ENCODE measurements at places on chromosomes 12 and 14.

DNA sequence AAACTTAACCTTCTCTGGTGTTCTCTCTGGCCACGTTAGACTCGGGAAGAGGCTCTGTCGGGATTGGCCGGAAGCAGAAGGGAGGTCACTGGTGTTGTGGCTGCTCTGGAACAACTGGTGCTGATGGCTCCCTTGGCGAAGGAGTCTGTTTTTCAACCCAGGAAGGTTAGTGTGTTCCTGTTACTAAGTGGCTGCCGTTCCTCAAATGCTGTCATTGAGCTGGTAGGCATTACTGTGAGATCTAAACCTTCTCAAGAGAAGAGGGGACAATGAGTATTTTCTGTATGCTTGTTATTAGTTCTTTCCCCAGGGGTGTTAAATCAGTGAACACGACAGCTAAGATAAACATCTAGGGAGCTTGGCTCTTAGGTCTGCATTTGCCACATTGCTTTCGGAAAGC is 18.3 kb downstream of the POP5 start:
- no peak for DNase-seq

DNA sequence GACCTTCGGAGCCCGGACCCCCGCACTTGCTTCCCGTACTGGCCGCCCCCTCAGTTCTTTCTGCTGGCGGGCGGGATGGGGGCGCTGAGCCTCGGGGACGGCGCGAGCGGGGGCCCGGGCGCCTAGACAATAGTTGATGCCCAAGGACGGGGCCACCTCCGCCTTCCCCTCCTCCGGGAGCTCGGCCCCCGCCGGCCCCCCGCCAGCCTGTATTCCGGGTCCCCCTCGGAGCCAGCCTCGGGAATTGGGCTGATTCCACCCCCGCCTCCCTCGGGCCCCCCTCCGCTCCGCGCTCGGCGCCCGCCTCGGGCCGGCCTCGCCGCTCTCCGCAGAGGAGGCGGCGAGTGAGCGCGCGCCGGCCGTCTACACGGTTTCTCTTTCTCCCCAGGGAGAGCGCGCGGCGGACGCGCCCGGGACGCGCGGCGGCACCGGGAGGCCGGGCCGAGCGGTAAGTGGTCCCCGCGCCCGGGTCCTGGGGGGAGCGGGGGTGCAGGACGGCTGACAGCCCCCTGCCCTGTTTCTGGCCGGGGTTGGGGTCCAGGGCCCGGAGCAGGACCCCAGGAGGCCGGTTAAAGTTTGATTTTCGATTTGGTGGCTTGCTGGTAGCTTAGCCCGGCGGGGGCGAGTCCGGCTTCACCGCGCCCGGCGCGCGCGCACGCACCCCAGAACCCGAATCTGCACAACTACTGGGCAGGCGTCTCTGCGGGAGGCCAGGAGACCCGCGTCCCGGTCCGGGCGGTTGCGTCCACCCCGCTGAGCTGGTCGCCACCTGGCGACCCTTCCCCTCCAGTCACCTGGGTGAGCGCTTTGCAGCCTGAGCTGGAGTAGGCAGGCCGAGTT is 413.7 kb downstream of the PCNX1 start:
- peak; percentile 55 for DNase-seq

DNA sequence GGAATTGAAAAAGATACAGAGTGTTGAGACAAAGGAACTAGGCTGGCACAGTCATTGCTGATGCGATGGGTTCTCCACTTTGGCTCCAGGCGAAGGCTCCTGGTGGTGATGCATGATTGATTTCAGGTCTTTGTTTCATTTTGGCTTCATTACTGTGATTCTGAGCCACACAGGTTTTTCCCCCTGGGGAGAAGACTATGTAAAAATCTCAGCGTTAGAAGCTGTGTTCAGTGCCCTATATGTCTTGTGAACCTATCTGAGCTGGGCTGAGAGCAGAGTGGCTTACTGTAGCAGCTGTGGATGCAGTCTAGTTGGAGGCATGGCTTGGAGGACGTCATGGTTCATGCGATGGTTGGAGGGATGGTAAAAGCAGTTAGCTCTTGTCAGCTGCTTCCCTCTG is 54.0 kb downstream of the GPATCH2L start:
- DNase-seq, result no peak

DNA sequence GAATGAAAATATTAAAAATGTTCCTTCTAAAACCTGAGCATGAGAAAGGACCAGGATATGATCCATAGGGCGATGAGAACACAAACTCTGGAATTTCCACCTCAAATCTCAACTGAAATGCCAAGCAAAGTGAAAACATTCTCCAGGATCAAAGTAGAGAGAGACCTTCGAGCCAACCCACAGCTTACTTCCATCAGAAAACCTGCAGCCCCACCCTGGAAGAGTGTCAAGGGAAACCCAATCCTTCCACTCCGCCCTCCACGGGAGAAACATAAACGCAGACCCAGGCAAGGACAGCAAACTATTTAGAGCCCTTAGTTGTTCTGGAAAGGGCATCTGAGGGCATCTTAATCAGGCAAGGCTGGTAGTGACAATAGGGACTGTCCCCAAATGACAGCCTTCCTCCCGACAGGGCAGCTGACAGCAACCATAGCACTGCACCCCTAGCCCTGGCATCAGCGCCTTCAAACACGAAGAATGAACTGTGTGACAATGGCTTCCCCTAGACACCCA is 21.8 kb downstream of the SLC15A4 start:
- DNase-seq, result no peak

- no peak for DNase-seq
Measured at GRCh38 chr12:102172436-102172835, 25.2 kb downstream of the PMCH start.

DNA sequence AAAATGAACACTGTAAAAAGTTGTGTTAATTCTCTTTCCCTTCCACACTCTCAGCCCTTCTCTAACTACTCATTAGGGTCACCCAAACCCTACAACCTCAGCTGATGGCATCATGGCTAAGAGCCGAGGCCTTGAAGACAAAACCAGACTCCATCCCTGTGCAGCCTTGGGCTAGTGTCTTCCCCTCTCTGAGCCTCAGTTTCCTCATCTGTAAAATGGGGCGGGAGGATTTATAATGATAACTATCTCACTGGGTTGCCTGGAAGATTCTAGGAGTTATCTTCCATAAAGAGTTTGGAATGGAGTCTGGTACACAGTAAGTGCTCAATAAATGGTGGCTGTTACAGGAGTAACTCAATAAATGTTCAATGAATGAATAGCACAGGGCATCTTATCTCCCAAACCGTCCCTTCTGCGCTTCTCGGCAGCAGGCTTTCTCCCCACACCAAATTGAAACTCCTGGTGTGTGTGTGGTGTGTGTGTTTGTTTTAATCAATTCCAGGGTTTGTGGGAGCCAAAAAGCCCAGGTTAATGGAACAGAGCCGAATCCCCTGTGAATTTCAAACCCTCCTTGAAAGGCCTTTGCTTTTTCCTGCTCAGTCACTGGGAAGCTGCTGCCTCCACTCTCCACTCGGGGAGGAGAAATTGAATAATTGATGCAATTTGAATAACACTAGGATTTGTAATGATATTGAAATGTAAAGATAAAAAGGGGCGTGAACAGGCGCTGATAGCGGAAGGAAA is 61.2 kb upstream of the FAM222A start:
- no peak for DNase-seq

DNA sequence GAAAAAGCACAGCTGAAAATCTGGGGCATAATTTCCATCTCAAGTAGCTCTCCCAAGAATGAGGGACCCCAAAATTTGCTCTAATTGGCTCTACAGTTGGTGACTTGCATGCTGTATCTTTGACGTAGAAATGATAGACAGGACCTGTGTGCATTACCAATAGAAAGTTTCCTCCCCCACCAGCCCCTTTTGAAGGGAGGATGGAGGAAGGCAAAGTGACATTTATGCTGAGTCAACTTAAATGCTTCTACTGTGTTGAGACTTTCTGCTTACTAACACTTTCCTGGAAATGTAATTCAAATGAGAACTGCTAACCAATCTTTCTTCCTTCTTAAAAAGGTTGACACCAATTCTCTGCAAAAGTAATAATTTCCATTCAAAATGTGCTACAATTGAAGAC is 31.9 kb downstream of the TSPAN8 start:
- no peak for DNase-seq

DNA sequence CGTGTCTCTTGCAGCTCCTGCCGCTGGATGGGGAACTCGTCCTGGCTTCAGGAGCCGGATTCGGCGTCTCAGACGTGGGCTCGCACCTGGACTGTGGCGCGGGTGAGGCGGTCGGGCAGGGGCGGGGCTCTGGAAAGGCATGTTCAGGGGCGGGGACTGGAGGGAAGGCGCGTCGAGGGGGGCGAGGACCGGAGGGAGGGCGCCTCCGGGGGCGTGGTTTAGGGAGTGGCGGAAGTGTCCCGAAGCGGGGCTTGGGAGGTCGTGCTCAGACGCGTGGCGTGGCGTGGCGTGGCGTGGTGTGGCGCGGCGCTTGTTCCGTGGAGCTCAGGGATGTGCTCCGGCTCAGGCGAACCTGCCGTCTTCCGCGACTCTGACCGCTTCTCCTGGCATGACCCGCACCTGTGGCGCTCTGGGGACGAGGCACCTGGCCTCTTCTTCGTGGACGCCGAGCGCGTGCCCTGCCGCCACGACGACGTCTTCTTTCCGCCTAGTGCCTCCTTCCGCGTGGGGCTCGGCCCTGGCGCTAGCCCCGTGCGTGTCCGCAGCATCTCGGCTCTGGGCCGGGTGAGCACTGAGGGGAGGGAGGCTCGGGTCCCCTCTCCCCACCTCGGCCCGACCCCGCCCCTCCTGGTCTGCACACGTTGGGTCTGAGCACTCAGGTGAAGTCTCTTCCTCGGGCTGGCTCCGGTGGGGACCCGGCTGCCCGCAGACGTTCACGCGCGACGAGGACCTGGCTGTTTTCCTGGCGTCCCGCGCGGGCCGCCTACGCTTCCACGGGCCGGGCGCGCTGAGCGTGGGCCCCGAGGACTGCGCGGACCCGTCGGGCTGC is 6.2 kb downstream of the AMN start:
- peak; percentile 75 for DNase-seq

DNA sequence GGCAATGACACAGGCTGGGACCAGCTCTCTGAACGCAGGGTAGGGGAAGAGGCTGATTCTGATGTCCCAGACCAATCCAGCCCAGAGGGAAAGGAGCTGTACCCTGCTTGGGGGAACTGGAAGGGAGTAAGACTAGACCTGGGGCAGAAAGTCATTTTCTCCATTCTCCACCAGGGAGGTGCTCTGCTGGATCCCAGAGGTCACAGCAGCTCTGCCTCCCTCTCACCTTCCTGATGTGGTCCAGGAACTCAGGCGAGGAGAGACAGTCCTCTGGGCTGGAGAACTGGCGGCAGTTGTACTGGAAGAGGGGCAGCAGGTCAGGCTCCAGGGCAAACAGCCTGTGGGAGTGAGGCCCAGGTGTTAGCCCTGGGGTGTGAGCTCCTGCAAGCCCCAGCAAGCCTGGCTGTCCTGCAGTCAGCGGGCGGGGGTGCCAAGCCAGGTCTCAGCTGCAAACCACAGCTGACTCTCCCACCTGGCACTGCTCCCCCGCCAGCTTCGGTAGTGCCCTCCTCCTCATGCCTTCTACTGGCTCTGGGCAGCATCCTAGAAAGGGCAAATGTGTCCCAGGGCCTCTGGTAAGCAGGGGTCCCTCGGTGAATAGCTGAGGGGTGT is 1.9 kb downstream of the NGB start:
- DNase-seq, result no peak

DNA sequence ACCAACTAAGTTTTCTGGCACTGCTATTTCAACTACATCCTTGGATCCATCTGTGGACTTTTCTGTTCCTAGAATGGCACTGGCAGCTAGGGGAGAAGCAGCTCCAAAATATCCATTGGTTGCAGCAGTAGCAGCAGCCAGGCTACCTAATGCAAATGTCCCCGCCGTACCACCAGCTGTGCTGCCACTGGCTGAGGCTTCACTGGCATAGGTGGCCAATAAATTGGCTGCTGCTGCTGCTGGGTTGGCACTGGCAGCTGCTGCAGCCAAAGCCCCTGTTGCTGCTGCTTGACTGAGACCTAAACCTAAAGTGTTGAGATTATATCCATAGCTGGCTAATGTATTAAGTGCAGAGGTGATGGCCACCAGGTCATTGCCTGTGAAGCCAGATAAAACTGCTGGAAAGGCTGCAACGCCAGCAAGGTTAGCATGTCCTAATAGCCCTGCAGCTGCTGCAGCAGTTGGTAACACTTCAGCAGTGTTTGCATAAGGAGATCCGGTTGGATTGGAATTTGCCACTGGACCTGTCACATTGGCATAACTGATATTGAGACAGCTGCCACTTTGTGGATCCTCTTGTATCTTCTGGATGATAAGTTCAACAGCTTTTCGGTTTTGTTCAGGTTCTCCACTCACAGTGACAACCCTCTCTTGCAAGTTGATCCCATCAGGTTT is 149.5 kb downstream of the NOVA1 start:
- no peak for DNase-seq

DNA sequence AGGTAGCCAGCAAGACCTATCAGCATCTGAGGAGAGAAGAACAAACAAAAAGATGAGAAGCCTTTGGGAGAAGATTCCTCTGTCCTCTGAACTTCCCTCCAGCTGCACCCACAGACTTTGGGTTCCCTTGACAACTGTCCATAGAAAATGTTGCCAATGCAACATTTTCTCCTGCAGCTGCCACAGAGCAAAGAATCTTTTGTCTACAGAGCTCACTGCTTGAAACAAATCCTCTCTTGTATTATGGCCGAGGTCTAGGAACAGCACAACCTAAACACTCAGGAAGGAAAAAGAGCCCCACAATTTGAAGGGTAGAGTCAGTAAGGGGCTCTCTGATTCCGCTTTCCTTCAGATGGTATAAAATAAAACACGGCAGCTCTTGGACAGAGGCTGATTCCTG is 14.3 kb downstream of the POMT2 start:
- DNase-seq, result no peak

DNA sequence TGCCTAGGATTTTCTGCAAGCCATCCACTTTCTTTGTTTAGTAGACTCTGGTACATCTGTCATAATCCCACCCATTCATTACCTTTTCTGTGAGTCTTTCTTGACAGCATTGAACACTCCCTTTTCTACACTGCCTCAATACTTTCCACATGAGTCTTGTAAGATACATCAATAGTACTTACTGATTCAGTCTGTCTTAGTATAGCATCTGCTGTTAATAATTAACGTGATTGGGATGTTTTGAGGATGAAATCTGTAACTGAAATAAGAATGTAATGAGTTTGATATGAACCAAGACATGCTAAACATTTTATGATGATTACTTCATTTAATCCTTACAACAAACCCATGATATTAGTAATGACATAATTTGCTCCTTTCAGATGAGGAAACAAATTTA is 196.2 kb upstream of the FOXG1 start:
- DNase-seq, result no peak

- no peak for DNase-seq
Measured at GRCh38 chr14:104092931-104093365, 7.4 kb downstream of the ASPG start.

GRCh38 chr14:61266891-61267740 is 14.0 kb downstream of the TMEM30B start:
- DNase-seq, result no peak

GRCh38 chr12:126789963-126790362 is 1477.0 kb upstream of the TMEM132C start:
- no peak for DNase-seq

GRCh38 chr14:68444449-68445168 is 348.3 kb downstream of the ZFP36L1 start:
- DNase-seq, result no peak

- no peak for DNase-seq
Measured at GRCh38 chr12:68310370-68310769, 21.8 kb downstream of the MDM1 start.

GRCh38 chr14:100297320-100298300 is 8.6 kb downstream of the SLC25A29 start:
- no peak for DNase-seq

GRCh38 chr14:91009501-91010152 is 50.8 kb downstream of the RPS6KA5 start:
- no peak for DNase-seq

GRCh38 chr14:61498303-61498702 is 176.9 kb downstream of the PRKCH start:
- no peak for DNase-seq
